ENCODE measurements at places on chromosomes 12 and 14. TPM values are rescaled to one million over a fixed set of nuclear protein-coding genes. Genes with fewer than 3 reads are reported as not detected.

DNA sequence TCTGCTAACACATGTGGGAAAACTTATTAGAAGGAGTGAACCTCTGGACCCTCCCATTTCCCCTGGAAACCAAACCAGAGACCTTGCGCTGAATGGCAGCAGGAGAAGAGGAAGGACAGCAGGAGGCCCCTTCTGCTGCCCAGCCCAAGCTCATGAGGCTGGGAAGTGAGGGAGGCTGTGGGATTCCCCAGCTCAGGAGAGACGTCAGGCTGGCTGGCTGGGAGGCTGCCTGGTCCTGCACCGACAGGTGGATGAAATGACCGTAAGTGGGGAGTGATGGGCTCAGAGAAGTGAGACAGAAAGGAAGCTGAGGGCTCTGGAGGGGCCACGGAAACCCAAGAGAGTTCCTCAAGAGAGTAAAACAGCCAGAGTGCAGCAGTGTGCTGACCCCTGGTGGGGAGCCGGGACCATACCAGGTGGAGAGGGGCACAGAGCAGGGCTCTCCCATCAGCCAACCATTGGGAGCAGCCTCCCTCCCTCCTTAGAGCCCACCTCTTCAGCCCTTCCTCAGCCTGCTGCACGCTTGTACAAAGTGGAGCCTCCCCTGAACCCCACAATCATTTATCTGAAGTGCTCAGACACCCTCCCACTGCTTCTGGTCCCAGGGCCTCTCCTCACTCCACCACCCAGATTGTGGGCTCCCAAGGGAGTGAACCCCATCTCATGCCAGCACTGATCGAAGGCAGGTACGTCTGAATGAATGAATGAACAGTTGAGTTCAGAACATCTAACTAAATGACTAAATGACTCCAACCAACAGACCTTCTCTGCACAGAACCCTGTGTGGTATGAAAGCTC is 14.0 kb downstream of the TAMALIN start:
- peak; percentile 79 for DNase-seq

DNA sequence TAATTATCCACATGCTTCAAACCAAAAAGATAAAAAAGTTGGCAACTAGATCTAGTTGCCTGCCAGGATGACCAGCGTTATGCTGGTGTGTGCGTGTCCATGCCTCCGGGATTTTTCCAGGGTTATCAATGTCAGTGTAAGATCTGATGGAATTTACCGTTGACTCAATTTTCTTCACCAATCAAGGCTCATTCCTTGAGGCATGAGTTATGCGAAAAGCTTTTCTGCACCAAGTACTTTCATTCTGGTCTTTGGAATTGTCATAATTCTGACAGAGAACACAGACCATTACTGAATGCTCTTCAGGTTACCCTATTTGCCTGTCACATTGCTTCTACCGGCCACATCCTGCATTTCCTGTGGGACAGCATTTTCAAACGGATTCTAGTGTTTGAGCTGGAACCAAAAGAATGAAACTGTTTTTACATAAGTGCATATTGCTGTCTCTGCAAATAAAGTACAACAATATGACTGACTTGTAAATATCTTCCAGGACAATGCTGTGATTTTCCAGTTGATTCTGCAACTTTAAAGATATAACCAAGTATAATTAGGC is 91.8 kb downstream of the DUSP16 start:
- no peak for DNase-seq

DNA sequence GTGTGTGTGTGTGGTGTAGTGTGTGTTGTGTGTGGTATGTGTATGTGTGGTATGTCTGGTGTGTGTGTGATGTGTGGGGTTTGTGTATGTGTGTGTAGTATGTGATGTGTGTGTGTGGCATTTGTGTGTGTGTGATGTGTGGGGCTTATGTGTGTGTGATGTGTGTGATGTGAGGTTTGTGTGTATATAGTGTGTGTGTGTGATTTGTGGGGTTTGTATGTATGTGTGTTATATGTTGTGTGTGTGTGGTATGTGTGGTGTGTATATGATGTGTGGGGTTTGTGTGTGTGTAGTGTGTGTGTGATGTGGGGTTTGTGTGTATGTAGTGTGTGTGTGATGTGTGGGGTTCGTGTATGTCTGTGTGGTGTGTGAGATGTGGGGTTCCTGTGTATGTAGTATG is 9.4 kb downstream of the GALNT16 start:
- DNase-seq, result no peak

Gene MYBPC1
- not detected for total RNA-seq

DNA sequence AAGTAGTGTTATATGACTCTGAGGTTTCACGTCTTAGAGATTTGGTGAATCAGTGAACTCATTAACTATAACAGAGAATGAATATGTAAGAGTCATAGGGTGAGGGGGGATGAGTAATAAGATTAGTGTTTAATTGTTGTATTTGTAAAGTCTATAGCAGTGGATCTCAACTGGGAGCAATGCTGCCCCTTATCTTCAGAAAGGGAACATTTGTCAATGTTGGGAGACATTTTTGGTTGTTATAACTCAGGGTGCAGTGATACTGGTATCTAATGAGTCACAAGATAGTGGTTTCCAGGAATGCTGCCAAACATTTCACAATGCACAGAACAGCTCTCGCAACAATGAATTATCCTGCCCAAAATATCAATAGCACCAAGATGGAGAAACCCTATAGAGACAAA is 1193.7 kb downstream of the GALC start:
- no peak for DNase-seq

GRCh38 chr14:91315844-91316267 is 71.4 kb upstream of the GPR68 start:
- DNase-seq, result peak; percentile 38

GRCh38 chr12:85664429-85664828 is 171.8 kb downstream of the RASSF9 start:
- DNase-seq, result no peak

Gene KCNA5
- not detected for total RNA-seq

- no peak for DNase-seq
Observed at GRCh38 chr14:89270439-89271227, 146.4 kb downstream of the FOXN3 start.

- DNase-seq, result peak; percentile 95
Observed at GRCh38 chr14:75222208-75222701, 45.8 kb upstream of the TMED10 start.

Gene ERP27
- not detected for total RNA-seq

DNA sequence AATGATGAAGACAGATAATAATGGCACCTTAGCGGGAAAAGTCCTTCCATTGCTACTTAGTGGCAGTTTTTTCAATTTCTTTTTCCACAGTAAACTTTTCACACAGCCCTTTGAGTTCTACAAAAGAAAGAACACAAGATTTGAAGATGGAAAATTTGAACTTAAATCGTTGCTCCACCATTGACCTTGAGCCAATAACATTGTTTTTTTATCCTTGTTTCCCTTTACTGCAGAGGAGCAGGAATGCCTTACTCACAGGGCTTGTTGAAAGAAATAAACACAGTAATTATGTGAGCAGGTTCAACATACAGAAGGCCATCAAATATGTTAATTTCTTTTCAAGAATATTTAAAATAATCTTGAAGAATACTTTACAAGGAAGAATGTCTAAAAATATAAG is 181.5 kb upstream of the KRR1 start:
- DNase-seq, result no peak

Gene MYH7
- not detected for total RNA-seq

Gene ESPL1
- 4.8 TPM for total RNA-seq

Gene SLC6A13
- total RNA-seq, result 0.17 TPM

DNA sequence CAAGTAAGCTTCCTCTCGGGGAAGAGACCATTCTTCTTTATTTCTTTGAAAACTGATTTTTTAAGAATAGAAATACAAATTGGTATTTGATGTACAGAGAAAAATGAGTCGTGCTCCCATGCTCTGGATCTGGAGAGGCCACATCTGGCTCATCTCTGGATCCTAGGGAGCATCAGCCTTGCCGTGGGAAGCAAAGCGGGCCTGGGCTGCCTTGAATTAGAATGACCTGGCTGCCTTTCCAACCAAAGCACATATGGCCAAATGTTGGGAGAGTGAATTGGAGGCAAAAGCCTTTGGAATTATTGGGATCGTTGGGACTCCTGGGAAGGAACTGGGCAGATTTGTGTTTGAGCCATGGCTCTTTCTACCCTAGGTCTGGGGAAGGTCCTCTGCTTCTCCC is 80.0 kb downstream of the SLC25A47 start:
- DNase-seq, result no peak

DNA sequence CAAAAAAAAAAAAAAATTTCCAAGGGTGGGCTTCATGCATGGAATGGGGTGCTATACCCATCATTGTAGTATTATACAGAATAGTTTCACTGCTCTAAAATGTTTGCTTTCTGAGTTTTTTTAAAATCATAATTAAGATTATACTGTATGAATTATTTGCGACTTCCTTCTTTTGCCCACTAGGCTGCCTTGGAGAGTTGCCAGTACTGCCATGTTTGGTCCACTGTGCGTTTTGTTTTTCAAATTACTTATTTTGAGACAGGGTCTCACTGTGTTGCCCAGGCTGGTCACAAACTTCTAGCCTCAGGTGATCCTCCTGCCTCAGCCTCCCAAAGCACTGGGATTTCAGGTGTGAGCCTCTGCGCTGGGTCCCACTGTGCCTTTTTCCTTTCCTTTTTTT is 19.9 kb downstream of the PLBD2 start:
- no peak for DNase-seq

Gene CLEC4A
- not detected for total RNA-seq

- DNase-seq, result no peak
Observed at GRCh38 chr12:727321-727720, 25.1 kb upstream of the WNK1 start.

Measured in dermis blood vessel endothelial cell (primary cell).